Femur (tissue), 1 donor: ENCODE measurements at places on chromosomes 6 and 20.
A peak's percentile ranks its signal among the peaks of the same experiment; 100 is the strongest.

- no peak for DNase-seq
Measured at GRCh38 chr6:167093922-167094432, 28.9 kb upstream of the CCR6 start.

DNA sequence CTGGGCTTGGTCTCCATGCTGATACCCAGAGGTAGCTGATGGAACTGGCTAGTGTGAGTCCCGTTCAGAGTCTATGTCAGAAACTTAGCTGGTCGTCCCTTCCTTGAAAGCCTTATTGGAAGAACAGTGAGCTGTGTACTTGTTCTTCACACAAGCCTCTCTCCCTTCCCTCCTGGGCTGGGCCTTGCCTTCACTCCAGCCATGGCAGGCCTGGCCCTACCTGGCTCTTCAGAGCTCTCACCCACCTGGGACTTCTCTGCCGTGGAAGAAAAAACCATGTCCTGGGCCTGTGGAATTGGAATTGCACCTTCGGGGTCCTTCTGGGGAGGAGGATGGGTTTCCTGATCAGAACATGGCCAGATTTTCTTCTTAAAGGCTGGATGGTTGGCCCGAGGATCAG, 20.3 kb upstream of the ZNF831 start:
- no peak for DNase-seq

DNA sequence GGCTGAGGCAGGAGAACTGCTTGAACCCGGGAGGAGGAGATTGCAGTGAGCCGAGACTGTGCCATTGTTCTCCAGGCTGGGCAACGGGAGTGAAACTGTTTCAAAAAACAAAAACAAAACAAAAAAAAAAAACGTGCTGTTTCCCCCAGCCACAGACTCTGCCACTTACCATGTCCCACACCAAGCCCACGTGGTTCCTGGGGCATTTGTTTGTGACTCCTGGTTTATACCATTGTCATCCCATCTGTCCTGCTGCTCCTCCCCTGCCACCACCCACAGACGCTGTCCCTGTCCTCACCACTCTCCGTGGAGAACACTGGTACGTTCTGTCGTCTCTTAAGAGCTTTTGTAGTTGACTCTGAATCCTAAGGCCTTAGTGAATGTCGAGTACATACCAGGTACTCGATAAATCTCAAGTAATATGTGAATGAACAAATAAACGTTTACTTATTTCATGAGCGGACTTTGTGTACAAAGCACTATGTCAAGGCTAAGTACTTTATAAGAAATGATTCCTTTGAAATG, 48.0 kb upstream of the KIF13A start:
- DNase-seq, result no peak

DNA sequence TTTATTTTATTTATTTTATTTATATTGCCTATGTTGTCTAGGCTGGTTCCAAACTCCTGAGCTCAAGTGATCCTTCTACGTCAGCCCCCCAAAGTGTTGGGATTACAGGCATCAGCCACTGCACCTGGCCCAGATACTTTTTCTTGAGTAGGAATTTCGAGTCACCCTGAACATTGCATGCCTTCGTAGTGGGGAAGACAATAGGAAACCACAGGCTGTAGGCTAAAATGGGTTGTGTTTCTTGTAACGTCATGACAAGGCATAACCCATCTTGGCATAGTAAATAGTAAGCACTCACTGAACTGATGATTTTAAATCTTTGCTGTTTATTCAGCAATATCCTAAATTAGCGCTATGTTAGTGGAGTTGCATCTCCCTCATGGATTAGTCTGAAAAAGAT, 34.9 kb downstream of the PTPN1 start:
- no peak for DNase-seq

GRCh38 chr20:62357187-62357667, 9.9 kb downstream of the LAMA5 start:
- peak; percentile 75 for DNase-seq

GRCh38 chr6:72524011-72524645, 97.7 kb upstream of the KCNQ5 start:
- no peak for DNase-seq

DNA sequence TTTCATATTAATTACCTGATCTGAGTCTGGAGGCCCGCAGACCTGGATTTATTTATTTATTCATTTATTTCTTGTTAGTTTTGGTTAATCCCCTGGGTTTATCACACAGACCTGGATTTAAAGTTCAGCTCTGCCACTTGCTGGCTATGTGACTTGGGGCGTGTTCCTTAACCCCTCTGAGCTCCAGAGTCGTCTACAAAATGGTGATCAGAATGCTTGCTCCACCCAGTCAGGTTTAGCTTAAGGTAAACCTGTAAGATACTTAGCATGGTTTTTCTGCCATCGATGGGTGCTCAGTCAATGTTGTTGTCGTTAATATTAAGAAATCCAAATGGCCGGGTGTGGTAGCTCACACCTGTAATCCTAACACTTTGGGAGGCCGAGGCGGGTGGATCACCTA, 23.4 kb downstream of the SHLD1 start:
- no peak for DNase-seq

GRCh38 chr6:84258268-84258667, 30.8 kb upstream of the CEP162 start:
- no peak for DNase-seq

DNA sequence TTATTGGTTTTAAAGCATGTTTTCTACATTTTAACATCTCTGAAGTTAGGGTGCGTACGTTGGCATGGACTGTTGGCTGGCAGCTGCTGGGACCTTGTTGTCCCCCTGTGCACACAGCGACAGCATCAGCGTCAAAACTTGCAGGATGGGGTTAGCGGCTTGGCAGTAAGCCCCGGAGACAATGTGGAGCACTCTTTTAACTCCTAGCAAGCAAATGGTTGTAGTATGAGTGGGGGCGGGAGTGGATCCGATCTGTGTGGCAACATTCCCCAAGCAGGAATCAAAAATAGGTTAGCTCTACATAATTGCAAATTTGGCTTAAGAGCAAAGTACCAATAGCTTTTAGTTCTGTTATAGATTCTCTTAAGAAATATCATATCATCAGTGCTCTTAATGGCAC, 70.1 kb downstream of the NRN1 start:
- DNase-seq, result no peak

DNA sequence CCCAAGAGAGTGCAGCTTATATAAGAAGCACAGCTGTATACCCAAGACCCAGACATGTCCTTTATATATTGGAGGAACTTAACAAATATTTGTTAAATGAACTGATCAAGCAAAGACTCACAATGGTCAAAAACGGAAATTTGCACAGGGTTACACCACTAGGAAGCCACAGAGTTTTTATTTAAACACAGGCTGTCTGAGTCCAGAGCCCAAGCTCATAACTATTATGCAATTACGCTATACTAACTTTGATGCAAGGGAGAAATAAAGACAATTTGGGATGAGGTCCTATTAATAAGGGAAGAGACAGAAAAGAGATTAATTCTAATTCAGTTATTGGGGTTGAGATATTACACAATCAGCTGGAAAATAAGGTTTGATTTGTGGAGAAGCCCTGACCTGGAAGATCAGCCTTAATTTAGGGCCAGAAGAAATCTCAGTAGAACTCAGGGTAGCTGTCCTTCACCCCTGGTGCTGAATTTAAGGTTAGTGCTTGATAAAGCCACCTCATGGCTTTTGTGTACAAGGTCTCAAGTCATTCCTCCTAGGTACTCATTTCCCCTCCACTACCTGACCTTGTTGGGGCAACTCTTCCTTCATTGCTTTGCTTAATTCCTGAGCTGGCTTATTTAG, 10.5 kb upstream of the ZNF334 start:
- no peak for DNase-seq

GRCh38 chr6:10418361-10418861, 3.5 kb upstream of the TFAP2A start:
- no peak for DNase-seq

GRCh38 chr6:166257911-166258318, 50.3 kb downstream of the PRR18 start:
- DNase-seq, result no peak

DNA sequence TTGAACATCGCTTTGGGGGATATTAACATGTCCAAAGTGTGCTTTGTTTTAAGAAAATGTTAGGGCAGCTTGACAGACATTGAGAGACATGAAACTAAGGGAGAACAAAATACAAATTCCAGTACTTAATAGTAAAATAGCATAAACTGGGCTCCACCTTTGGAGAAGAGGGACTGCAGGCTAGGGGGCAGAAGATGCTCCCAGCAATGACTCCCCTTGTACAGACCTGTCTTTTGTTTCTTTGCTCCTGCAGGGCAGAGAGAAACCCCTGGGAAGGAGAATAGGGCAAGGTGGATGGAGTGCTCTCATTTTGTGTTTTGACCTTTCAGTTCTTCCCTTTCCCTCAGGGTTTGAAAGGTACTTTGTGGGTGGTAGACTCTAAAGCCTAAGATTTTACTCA, 115.6 kb upstream of the PLCB4 start:
- DNase-seq, result no peak

DNA sequence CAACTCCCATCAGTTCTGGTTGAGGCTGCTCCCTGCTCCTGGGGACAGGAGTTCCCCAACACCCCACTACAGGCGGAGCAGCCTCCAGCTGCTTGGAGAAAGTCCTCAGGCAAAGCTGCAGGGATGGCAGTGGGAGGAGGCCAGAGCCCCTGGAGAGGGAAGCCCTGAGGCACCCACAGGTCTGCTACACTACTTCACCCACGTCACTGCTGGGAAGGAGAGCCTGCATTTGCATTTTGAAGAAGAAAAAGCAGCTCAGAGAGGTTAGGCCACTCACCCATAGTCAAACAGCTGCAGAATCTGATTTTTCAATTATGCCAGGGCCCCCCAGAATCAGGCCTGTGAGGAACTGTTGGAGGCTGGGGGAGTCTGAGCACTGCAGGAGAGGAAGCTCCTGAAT, 17.2 kb downstream of the BFSP1 start:
- DNase-seq, result peak; percentile 8

DNA sequence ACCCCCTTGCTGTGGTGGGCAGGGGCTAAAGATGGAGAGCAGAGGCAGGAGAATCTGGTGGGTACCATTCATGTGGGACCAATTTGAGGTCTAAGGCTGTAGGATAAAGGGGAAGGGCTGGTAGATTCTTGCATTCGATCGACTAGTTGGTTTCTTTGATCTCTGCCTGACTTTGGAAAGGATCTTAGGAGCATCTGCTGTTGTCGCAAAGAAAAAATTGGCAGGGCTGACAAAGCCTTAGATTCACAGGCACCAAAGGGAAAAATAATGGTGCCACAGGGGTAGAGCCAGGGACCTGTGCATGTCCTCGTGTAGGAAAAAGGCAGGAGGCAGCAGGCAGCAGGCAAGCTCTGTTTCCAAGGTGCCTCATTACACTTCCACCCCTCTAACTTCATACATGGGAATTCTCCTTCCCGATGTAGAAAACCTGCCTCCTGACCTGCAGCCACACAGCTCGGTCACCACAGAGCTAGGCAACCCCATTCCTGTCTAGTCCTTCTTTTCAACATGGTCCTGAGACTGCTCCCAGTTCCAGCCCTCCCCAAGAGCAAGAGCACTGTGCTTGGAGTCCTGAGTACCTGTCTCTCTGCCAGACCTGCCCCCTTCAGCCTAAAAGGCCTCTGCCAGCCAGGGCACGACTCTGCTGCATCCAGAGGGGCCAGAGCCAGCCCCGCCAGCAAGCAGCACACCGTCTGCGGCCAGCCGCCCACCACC, 71.9 kb downstream of the FGD2 start:
- no peak for DNase-seq

DNA sequence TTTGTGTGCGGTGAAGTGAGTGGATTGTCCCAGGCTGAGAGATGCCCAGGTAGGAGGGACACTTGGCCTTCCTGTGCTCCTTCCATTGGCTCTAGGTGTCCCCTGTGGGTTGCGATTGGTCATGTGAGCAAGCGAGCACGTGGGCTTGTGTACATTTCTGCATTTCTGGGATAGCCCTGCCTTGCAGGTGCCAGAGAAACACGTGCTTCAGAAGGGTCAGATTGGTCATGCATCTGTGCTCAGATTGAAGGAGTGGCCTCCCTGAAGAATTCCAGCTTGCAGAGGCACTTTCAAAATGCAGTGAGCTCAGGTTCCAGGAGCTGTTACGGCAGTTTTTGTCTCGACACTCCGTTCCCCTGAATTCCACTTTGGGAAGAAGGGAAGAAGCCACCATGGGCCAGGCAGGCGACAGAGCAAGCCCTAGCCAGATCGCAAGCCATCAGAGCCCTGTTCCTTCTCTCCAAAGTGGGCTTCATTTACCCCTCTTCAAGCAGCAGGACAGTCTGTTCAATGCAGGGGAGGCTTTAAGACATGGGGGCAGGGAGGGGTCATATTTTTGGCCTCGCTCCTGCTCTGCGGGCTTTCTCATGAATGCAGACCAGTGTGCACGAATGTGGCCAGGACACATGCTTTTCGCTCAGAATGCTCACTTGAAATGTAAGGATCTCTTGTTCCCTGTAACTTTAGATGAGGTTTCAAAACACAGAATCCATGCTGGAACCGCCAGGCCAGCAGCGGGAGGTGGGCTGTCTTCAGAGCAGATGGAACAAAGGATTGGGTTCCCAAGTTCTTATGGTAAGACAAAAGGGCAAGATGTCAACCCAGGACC, 78.6 kb upstream of the AKAP12 start:
- DNase-seq, result peak; percentile 80

DNA sequence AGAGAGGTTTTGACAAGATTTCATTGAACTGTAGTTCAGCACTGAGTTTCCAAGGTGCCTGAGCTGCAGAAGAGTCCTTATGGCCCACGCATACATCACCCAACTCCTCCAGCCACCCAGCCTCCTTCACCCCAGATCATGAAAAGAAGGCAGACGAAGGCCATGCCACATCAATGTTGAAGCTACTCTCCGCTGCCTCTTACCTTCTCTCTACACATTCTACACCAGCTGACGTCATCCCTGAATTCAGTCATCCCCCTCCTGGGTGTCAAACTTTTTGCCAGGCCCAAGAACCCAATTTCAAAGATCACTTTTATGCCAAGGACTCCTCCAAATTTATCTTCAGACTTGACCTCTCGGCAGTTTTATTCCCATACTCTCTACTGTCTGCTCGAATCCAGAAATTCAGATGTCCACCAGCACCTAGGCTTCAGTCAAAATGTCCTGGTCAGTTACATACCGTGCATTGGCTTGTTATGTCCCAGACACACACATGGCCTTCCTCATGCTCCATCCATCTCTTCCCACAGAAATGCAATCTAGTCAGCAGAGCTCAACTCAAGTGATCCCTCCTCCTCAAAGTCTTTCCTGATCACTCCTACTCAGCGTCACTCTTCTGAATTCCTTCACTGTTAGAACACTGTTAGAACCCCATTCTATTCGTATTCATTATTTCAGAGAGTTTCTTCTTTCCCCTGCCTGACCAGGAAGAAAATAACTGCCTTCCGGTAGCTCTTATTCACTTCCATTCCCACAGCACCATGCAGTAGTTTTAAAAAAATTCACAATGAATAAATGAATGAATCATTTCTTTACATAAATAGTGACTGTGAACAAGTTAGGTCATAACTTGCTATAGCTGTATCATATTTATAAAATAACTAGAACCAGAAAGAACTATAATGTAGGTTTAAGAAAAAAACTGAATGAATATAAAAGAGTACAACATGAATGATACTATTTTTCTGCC, 11.5 kb downstream of the ATXN1 start:
- DNase-seq, result no peak

GRCh38 chr6:152575161-152575560, 62.0 kb downstream of the SYNE1 start:
- no peak for DNase-seq

DNA sequence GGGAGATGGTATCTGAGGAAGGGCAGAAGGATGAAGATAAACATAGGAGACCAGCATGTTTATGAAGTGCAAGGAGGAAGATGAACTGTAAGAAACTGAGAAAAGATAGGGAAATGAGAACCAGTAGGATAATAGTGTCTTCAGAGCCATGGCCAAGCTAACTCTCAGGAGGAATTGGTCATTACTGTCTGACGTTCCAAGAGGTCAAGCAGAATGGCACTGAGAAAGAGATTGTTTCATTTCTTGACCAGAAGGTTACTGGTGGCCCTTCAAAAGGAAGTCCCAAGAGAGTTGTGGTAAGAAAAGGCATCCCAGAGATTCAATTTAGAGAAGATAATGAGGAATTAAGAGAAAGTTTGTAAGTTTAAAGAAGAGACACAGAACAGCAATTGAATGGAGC, 47.5 kb downstream of the EYA4 start:
- no peak for DNase-seq
